ENCODE measurements at places on chromosomes 12 and 14.

DNA sequence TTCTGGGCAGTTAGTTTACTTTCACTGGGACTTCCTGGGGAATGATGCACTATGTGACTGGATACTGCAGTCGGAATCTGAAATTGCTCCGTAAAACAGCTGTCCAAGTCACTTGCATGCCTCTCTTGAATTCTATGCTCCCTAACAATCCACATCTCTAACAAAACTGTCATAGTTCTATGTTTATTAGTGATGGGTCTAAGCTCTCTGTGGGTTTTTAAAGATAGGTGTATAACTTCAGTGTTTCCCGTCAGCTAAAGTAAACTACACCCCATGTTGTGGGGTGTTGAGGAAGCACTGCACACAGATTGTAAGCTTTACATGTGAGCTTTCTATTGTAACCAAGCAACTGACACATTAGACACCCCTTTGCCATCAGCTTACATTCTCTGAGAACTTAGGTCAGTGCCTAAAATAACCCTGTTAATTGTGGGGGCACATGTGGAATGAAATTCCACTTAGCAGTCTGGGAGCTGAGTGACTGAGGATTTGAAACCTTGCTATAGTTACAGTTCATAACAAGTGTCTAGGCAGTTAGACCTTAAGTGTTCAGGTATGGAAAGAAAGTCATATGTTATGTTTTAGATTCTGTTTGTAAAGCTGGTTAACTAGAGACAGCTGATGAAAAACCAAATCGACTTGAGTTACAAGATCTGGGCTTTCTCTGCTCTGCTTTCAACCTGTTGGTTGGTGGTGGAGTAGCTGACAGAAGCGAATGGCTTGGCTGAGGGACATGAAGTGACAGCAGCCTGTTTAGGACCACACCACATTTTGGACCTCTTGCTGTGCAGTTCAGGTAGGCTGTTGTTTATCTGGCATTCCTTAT is 165.7 kb downstream of the AKAP6 start:
- DNase-seq, result no peak

DNA sequence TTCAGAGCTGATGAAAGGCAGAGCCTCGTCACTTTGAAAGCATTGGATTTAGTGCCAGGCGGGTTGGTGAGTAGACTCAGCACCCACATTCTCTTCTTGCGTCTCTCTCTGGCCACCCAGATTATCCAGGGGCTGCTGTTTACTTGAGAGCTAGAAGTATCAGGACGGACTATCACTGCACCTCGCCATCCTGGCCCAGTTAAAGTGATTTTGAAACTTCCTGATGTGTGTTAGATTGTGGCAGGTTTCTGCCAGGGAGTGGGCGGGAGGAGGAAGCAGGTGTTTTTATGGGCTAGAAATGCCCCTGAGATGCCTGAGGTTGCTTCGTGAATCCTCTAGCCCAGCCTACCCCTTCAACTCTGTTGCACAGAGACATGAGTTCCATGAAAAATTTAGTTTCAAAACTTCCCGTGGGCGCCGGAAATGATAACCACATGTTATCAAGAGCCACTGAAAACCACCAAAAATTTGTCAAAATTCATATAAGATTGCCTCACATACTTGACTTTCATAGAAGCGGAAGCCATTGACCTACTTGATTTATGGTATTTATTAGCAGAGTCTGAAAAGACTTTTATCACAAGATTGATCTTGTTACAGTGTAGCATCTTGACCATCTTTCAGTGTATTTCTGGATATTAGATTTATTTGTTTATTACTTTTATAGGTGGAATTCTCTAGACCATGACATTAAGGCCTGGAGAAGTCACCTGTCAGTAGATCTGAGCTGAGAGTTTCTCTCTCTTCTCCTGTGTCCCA is 466.0 kb downstream of the RAD51B start:
- peak; percentile 74 for DNase-seq

DNA sequence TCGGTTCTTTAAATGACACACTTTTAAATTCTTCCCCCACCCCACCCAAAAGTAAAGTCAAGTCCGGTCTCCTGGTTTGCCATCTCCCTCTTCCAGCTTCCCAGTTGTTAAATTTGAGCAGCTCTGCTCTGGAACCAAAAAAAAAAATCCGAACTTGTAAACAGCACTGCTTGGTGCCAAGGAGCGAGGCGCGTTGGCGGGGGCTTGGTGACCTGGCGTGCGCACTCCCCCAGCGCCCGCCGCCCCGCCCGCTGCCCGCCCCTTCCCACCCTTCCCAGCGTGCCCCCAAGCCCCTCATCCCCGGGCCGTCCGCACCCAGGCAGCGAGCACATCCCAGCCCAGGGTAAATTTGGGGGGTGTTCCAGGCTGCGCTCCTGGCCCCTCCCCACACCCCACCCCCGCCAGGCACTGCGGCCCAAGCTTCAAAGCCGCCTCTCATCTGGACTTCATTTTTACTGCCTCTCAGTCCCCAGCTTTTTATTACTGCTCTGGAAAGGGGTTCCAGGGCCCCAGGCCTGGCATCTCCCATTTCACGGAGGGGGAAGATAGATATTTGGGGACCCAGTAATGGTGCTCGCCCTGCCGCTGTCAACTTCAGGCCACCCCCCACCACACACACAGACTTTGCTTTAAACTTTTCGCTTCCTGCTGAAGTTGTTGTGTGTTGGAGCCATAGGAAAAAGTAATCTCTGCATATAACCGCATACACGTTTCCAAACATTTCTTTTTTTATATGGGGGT is 11.7 kb upstream of the ITGB7 start:
- DNase-seq, result no peak

GRCh38 chr14:101518611-101519473 is 42.5 kb upstream of the DIO3 start:
- no peak for DNase-seq

GRCh38 chr12:15756822-15757221 is 32.4 kb downstream of the EPS8 start:
- DNase-seq, result no peak

DNA sequence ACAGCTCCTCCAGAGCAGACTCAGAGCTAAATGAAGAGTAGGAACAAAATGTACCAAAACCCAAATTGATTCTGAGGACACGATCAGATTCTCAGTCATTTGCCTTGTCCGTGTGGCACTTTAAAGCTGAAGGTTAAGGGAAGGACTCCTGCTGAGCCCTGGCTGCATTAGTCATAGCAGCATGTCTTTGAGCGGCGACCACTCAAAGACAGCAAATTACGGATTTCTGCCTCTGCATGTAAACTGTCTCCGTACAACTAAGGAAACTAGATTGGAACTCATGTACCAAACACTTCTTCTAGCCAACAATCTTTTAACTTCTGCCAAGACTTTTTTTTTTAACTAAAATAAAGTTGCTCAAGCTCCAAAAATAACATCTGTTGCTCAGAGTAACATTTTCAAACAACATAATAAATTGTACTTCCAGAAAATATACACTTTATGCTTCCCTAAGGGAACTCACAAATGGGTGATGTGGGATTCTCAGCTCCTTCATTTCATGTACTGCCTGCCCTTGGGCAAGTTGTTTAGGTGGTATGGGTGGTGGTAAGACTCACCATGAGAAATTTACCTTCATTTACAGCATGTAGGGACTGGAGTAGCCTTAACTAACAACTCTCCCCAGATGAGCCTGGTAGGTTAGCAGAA is 56.1 kb downstream of the RERG start:
- no peak for DNase-seq

- DNase-seq, result no peak
These were observed 8.3 kb downstream of the LAG3 start for GRCh38 chr12:6780573-6780972.

GRCh38 chr12:77847680-77848431 is 17.2 kb downstream of the NAV3 start:
- DNase-seq, result no peak

All from hematopoietic multipotent progenitor cell treated with erythropoietin and hydrocortisone succinate and interleukin-3 and kit ligand, for 6 days (in vitro differentiated cells).